ENCODE measurements at places on chromosomes 7 and 10.
A peak's percentile ranks its signal among the peaks of the same experiment; 100 is the strongest.

GRCh38 chr10:62738916-62739315 lies 65.6 kb upstream of the ADO start:
- DNase-seq, result no peak

DNA sequence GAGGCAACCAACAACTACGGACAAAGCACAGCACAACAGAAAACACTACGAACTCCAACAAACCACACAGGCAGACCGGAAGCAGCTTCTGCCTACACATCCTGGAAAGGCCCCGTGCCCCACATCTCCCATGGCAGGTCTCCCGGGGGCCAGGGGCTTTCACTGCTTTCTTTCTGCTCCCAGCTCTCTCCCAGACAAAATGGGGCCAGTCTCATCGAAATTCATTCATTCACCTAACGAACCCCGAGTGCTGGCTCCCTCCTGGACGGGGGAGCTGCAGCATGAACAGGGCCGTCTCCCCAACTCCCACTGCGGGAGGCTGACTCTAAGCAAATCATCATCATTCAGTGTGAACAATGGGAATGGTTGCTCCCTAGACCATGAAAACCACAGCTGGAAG lies 47.6 kb upstream of the NANOS1 start:
- no peak for DNase-seq

GRCh38 chr7:45599851-45600706 lies 25.9 kb downstream of the ADCY1 start:
- DNase-seq, result no peak

GRCh38 chr7:47693216-47693615 lies 111.3 kb upstream of the TNS3 start:
- no peak for DNase-seq

GRCh38 chr10:55141892-55142291 lies 340.9 kb upstream of the PCDH15 start:
- DNase-seq, result no peak

DNA sequence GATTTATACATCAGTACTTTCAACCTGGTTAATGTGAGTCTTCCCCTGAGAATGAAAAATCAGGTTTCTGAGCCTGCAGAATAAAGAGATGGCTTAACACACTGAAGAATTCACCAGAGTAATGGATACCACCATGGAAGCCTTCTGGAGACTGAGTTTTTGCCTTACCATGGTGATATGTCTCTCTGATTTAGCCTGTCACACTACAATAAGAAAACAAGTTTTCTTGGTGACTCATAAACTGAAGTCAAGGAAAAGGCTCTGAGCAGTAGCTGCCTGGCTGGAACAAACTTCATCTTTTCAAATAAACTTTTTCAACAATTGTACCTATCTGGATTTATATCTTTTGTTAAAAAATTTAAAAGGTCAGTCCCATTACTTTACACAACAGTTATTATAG lies 229.0 kb downstream of the PRPF18 start:
- no peak for DNase-seq

DNA sequence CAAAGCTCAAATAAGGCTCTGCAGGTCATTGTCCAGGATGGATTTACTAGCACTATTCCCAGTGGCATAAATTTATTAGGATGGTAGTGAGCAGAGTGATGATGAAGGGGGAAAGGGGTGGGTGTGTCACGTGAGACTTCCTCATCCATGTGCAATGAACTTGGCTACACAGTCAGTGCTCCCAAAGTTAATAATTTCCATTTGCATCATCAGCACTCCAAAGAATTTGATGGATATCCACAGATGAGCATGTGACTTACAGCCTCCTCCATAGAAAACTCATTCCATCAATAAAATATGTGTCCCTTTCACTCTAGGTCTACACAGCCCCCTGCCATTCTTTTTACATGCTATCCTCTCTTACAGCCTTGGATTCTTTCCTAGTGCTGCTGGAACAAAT lies 142.6 kb upstream of the PLPP4 start:
- DNase-seq, result no peak

GRCh38 chr10:78944723-78945312 lies 123.9 kb upstream of the ZMIZ1 start:
- DNase-seq, result no peak

GRCh38 chr10:21490711-21491105 lies 34.8 kb downstream of the SKIDA1 start:
- no peak for DNase-seq

DNA sequence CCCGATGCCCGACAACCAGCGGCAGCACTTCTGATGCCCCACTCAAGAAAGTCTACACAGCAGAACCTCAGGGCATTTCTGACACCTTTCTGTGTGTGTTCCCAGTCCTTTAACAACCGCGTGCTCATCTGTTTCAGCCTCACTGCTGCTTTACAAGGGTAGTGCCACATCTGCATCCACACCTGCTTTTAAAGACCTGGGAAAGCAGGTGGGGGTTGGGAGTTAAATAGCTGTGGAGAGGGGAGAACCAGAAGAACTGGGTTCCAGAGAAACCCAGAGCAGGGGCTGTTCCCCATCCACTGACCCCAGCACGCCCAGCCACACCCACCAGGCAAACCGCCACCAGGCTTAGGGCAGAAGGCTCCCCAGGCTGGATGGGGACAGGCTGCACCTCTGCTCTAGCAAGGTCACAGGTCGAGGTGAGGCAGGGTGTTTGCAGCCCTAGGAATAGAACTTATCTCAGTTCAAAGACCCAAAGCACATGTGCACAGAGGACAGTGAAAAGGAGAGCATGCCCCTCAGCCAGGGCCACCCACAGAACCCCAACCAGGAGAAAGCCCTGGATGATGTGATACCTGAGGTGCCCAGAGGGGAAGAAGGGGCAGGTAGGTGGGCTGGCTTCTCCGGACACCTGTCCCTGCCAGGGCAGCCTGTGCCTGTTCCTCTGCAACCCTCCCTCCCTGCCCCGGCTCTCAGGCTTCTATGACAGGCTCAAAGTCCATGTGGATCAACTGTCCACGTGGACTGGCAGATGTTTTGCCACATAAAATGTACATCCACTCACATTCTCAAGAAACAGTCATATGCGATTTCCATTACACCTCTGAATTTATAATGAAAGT lies 51.3 kb downstream of the COBL start:
- no peak for DNase-seq

- no peak for DNase-seq
Measured at GRCh38 chr7:15783987-15784693, 97.7 kb upstream of the MEOX2 start.

- DNase-seq, result no peak
Measured at GRCh38 chr7:99095698-99096097, 48.2 kb downstream of the SMURF1 start.

DNA sequence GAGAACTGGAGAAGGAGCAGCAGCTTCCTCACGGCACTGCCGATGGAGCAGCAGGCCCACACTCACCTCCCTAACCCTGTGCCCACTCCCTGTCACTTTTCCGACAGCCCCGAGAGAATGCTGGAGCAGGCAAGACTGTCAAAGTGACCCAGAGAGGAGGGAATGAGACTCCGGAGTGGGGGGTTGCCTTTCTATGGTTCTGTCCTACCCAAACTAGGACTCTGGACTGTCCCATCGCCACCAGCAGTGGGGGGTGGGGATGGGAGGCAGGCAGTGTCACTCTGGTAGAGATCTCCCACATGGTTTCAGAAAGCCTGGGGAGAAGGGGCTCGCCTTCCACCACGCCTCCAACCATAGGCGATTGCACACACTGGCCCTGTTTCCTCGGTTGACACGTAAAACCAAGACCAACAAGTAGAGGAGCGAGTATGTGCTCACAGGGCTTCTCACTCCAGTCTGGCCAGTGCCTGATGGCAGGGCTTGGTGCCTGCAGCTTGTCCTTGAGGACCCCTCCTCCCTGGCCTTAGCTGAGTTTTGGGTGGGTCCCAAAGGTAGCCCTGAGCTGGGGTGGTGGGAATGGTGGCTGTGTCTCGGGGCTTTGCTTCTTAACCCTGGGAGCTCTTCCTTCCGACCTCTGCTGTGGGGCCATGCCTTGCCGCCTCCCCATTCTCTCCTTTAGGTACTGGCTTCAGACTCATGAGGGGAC lies 148.5 kb downstream of the PTPN20 start:
- no peak for DNase-seq

- DNase-seq, result no peak
Measured at GRCh38 chr7:114956702-114957101, 34.8 kb downstream of the MDFIC start.

- no peak for DNase-seq
Measured at GRCh38 chr7:74134117-74134620, 40.0 kb upstream of the EIF4H start.

DNA sequence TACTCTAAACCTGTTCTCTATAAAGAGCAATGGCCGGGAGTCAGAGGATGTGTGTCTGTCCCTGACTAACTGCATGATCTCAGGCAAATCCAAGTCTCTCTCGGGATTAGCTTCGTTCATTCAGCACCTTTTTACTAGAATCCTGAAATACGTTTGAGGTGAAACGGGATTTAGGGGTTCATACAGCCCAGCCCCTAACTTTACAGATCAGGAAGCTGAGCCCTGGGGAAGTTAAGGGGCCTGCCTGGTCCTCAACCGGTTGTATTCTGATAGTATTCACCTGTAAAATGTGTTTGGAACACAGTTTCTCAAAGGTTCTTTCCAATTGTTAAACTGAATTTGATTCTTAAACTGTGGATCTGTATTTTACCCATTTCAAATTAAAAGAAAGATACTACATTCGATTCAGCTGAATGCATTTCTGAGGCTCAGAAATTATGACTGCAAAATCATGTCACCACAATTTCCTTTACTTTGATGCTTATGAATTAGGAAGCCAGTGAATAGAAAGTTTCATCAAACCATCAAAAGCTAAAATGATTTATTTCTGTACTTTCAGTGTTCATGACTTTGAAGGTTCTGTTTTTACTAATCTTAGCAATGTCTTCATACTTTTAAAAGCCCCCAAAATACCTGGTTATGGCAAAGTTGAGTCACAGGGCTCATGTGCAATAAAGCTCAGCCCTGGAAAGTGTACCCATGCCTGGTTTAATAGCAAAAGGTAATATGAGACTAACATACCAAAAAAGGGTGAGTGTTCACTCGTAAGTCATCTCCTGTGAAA lies 28.9 kb upstream of the EZH2 start:
- peak; percentile 7 for DNase-seq

GRCh38 chr10:28291881-28292297 lies 11.0 kb downstream of the MPP7 start:
- no peak for DNase-seq

GRCh38 chr10:89280508-89280907 lies 21.3 kb upstream of the IFIT2 start:
- no peak for DNase-seq

GRCh38 chr7:137978464-137979237 lies 23.2 kb downstream of the CREB3L2 start:
- DNase-seq, result no peak

DNA sequence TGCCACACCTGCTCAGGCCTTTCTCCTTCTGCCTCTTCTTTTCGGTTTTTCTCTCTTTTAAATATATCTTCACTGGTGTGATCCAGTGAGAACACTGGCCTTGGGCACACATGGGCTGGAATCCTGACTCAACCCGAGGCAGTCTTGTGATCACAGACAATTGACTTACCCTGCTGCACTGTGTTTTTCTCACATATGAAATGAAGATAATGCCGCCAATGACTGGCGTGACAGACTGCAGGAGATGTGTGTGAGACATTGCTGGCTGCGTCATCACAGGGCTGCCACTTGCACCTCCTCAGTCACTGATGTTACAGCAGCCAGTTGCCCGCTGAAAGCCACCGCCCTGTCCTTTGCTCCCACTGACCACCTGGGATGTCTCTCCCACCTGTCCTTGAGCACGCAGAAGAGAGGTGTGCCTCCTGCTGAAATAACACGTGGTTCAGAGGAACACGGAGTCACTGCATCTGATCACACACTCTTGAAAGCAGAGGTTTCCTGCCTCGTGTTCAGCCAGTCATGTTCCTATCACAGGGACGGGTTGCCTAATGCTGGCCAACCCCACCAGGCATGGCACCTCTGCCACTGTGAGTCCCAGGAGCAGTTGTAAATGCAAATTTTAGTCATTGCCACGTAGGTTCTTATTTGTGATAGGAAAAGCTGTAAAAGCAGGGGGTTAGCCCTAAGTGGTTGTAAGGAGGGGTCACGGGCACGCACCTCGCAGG lies 124.6 kb upstream of the LANCL2 start:
- DNase-seq, result no peak

DNA sequence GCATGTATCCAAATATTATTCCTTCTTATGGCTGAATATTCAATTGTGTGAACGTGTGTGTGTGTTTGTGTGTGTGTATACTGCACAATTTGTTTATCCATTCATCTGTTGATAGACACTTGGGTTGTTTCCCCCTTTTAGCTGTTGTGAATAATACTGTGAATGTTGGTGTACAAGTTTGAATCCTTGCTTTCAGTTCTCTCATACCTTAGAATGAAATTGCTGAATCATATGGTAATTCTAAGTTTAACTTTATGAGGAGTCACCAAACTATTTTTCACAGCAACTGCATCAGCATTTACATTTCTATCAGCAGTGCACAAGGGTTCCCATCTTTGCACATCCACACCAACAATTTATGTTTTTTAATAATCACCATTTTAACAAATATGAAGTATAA lies 86.9 kb upstream of the GATAD1 start:
- DNase-seq, result no peak

GRCh38 chr10:113735913-113736312 lies 15.6 kb upstream of the PLEKHS1 start:
- no peak for DNase-seq

GRCh38 chr10:89604200-89604599 lies 40.8 kb downstream of the PANK1 start:
- no peak for DNase-seq

DNA sequence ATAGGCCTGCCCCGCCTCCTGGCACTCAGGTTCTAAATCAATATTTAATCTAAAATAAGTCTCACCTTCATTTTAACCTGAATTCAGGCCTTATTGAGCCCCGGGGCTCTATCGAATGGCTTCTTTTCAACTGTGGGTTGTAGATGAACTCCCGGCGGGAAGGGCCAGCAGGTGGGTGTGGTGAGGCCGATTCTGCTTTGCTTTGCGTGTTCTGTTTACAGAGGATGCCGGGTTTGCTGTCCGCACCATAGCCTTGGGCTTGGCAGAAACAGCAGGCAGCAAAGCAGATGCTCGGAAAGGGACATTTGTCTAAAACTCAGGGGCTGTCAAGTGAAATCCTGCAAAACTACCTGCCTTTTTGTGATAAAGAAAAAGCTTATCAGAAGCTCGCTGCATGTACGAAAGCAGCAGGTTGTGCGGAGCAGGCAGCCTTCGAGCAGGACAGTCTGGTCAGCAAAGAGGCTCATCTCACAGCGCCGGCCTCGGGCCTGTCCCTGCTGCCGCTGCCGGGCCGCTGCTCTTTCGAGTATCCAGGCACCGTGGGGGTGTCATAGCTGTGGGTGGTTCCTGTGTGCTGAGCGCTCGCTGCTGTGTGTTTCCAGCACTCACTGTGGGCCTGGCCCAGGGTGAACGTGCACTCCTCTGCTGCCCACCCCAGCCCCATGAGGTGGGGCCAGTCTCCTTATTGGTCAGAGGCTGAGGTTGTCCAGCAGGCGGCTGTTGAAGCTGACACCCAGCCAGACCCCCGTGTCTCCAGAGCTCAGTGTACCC lies 434.8 kb upstream of the FOXK1 start:
- DNase-seq, result no peak

- DNase-seq, result peak; percentile 56
Measured at GRCh38 chr10:124650820-124651401, 93.3 kb downstream of the FAM53B start.

- DNase-seq, result no peak
Measured at GRCh38 chr10:6667679-6668270, 87.7 kb upstream of the PRKCQ start.

GRCh38 chr7:32244806-32245345 lies 174.7 kb upstream of the PDE1C start:
- no peak for DNase-seq

Measured in stimulated activated CD8-positive, alpha-beta memory T cell treated with anti-CD3 and anti-CD28 coated beads, Interleukin-2, amount 100 ng/mL, for 1 hour (primary cell).